ENCODE measurements at places on chromosomes 7 and 10.

DNA sequence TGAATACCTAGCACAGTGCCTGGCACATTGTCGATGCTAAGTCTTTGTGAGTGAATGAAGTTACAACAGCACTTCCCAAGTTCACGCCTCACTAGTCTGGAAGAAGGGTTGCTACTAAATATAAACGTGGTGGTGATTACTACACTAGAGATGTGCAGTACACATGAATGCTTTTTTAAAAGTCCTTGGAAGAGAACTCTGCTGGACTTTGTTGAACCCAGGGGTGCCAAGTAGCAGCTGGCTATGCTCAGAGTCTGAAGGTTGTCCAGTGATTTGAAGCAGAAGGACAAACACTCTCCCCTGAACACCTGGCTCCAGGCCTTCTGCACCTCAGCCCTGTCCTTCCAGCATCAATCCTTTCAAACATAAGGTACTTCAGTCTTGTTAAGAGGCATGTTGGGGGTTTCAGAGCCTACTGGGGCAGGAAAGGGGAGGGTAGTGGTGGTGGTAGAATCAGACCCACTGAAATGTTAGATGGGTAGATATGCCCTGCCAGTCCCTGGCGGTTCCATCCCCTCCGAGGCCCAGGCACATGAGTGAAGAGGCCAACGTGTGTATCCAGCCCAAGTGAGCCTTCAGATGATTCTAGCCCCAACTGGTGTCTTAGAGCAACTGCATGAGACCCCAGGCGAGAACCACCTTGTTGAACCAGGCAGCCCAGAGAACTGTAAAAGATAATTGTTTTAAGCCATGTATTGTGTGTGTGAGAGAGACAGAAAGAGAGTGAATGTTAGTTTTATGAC lies 94.4 kb downstream of the TAX1BP1 start:
- DNase-seq = no peak

DNA sequence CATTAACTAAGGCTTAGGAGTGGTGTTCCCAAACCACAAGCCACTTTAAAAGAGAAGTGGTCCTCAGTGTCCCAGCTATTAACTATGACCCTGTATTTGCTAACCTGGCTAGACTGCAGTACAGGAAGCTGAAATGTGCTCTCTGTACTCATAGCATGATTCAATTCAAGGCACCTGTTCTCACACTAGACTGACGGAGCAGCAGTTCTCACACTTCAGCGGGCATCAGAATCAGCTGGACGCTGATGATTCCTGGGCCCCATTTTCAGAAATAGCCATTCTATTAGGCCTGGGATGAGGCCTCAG lies 24.5 kb upstream of the MSRB2 start:
- no peak for DNase-seq

DNA sequence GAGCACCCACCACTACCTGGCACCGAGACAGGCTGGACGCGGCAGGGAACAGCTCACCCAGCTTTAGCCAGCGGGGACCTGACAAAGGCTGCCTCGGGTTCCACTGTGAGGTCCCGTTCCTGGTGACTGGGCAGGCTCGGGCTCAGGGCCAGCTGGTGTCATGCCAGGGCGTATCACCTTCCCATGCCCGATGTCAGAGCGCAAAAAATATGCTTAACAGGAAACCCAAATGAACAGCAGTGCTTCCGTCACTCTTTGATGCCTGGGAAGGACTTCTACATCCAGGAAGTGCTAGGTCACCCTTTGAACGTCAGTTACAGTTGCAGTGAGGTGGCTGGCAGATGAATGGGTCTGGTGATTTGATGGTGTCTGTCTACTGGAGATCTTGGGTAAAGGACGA lies 106.0 kb downstream of the ADARB2 start:
- no peak for DNase-seq

DNA sequence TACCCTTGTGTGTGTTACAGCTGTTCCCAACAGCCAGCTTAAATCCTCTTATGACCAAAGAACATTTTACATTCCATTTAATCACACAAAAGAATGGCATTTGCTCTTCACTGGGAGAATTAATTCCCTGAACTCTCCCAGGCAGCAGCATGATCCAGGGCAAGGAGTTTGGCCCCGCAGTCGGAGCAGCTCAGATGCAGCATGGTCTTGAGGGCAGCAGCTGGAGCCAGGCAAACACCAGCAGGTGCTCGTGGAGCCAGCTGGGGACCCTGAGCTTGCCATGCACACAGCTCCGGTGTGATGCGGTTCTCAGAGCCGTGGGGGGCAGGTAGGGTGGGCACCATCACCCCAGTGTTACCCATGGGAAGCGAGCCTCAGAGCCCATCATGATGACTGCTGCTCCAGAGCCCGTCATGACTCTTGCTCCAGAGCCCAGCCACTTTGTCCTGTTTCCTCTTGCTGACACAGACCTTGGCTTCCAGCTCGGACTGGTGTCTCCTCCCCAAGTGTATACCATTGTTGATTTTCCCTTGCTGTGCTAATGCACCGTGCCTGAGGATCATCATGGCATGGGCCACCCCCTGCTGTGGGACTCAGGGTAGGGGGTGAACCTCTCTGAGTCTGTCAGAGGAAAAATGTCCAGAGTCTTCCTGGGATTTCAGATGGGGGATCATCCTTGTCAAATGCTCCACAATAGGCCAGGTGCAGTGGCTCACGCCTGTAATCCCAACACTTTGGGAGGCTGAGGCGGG lies 75.8 kb downstream of the ZRANB1 start:
- DNase-seq = no peak

DNA sequence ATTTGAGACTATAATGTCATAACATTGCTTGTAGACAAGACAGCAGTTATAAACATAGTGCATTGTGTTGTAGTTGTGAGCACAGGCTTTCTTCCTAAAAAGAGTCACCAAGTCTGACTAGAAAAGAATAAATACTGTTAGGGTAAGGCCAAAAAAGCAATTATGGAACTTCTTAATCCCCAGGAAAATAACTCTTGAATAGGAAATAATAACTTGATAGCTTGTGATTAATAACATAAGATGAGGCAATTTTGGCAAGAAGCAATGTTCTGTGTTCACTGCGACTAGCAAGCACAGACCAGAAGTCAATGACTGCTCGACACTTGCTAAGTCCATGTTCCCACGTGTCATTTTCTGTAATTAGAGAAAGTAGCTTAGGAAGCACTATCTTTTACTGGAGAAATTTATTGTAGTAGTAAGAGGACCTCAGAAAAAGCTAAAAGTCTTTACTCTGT lies 97.1 kb downstream of the AGMO start:
- no peak for DNase-seq

GRCh38 chr10:70588255-70588654 lies 14.3 kb downstream of the PRF1 start:
- no peak for DNase-seq

DNA sequence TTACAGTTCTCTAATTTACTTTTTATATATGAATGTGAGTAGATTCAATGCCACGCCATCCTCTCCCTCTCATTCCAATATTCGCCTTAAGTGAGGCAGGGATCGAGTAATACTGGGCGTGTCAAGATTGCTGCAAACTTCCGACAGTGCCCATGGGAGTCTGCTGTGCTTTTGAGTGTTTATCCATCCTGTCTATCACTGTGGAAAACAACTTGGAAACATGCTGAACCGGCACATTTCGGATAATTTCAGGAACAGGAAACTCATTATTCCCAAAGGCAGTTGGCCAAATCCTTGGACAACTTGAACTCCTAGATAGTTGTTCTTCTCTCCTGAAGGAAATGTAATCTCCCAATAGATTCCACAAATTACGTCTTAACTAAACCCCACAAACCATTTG lies 28.5 kb downstream of the PIP4K2A start:
- no peak for DNase-seq

GRCh38 chr10:49228677-49229076 lies 40.5 kb upstream of the TMEM273 start:
- no peak for DNase-seq

- DNase-seq = no peak
These were observed 6.0 kb downstream of the TSC22D4 start for GRCh38 chr7:100472854-100473499.

- DNase-seq = no peak
These were observed 282.3 kb upstream of the SHH start for GRCh38 chr7:156094350-156095146.

GRCh38 chr7:771234-772004 lies 44.3 kb upstream of the PRKAR1B start:
- no peak for DNase-seq

DNA sequence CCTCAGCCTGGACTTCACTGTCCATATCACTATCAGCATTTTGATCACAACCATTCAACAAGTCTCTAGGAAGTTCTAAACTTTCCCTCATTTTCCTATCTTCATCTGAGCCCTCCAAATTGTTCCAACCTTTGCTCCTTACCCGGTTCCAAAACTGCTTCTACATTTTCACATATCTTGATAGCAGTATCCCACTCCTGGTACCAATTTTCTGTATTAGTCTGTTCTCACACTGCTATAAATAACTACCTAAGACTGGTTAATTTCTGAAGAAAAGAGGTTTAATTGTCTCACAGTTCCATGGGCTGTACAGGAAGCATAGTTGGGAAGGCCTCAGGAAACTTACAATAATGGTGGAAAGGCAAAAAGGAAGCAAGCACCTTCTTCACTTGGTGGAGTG lies 11.9 kb downstream of the THAP5 start:
- no peak for DNase-seq

DNA sequence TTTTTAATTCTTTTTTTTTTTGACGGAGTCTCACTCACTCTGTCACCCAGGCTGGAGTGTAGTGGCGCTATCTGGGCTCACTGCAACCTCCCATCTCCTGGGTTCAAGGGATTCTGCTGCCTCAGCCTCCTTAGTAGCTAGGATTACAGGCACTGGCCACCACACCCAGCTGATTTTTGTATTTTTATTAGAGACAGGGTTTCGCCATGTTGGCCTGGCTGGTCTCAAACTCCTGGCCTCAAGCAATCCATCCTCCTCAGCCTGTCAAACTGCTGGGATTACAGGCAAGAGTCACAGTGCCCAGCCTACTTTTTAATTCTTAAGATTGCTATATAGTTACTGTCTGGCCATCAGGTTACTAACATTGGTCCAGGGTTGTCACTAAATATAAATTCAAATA lies 59.6 kb downstream of the ZNF277 start:
- no peak for DNase-seq

DNA sequence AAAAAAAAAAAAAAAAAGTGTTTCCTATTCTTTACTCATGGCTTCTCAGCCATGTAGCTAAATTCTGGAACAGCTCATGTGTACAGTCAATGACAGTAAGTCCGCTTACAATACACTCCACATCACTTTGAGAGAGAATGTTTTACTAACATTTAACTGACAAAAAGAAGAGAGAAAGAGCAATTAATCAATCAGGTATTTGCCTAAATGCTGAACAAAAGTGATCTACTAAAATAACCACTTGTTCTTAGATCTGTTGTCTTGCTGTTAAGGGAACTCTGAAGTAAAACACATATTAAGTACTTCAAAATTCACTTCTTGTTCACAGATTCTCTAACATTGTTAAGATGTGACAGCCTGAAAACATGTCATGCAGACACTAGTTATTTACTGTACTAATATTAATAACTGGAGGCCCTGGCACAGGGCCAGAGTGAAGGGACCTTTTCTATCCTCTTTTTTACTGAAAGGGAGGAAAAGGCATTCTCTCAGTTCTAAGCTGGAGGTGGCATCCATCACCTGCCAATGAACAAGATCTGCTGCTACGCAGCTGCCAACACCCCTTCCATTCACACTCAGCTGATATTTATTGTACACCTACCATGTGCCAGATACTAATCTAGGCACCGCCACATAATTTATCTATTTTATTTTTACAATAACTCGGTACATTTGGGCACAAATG lies 72.6 kb downstream of the AHR start:
- no peak for DNase-seq

GRCh38 chr10:51501396-51501795 lies 198.0 kb downstream of the CSTF2T start:
- no peak for DNase-seq

GRCh38 chr10:7967035-7967434 lies 87.5 kb upstream of the GATA3 start:
- no peak for DNase-seq

DNA sequence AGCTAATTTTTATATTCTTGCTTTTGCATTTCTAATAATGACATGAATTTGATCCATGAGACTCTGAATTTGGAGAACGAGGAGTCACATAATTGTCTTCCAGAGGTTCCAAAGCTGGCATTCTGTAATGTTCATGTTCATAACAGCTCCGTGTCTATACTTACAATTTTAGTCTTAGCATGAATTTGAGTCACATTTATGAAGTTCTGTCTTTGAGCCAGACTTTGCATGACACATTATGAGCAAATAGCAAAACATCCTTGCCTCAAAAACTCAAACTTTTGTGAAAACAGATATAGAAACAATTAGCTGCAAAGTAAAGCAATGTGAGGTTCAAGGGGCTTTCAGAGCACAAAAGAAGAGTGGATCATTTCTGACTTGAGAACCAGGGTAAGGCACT lies 44.5 kb upstream of the CAV2 start:
- DNase-seq = no peak

DNA sequence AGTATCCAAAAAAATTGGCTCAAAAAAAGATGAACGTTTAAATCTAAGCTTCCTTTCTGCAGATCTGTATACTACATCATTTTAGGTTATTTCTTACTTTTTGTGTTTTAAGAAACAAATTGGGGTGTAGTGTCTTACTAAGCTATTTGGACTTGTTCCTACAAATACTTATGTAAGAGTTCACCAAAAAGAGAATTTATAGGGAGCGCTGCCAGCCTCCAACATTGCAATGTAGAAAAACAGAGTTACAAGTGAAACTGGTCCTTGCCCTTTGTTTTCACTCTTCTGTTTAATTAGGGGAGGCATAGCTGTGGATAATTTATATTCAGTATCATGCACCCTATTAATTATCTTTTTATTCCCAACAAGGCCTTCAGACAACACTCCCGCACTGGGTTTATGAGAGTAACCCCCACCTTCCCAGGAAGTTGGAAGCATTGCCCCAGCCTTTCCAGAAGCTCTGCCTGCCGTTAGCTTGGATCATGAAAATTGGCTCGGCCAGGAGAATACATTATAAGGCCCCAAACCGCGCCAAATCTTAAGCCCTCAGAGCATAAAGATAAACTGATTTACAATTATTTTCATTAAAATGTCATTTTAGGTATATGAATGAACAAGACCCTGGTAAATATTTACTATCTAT lies 261.8 kb upstream of the KLF6 start:
- no peak for DNase-seq

DNA sequence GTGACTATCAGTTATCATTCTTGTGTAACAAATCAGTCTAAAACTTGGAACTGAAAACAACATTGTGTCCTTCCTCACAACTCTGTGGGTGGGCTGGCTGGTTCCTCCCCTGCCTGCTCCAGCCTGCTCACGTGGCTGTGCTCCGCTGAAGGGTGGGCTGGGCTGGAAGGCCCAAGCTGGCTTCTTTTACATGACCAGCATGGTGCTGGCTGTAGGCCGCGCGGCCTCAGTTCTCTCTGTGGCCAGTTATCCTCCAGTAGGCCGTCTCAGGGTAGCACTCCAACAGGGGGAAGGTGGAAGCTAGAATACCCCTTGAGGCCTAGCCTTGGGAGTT lies 11.3 kb downstream of the ADAMTS14 start:
- no peak for DNase-seq

- no peak for DNase-seq
These were observed 161.9 kb upstream of the PRR15 start for GRCh38 chr7:29401769-29402168.

DNA sequence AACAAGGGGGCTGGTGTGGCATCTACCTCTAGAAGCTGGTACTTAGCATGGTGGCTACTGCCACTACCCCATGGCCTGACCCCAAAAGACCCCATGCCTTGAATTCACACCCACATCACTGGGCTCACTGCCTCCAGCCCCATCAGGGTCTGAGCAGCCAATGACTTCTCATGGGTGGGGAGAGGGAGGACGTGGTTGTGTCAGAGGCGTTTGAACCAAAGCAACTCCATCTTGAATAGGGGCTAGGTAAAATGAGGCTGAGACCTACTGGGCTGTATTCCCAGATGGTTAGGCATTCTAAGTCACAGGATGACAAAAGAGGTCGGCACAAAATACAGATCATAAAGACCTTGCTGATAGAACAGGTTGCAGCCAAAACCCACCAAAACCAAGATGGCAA lies 15.2 kb downstream of the KCP start:
- DNase-seq = no peak
